ENCODE measurements at places on chromosomes 5 and 9.
A peak's percentile ranks its signal among the peaks of the same experiment; 100 is the strongest.

- no peak for DNase-seq
Observed at GRCh38 chr5:79493596-79494345, 20.2 kb downstream of the HOMER1 start.

DNA sequence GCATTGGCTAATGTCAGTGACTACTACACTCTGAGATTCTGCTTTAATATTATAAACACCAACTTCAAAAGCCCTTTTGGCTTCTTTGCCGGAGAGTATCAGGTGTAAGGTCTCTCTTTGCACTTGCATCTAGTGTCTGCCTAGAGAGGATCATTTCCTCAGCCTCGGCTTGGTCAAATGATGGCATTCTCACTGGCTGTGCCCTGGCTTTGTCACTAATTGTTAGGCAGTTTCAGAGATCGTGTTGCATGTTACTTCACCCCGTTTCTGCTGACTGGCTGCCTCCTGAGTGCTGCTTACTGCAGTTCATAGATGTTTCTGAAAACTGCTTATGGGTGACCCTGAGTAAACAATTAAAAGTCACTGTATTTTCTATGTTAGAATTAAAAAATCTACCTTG lies 48.8 kb downstream of the SLC1A3 start:
- no peak for DNase-seq

- DNase-seq, result no peak
Observed at GRCh38 chr9:33443047-33443446, 4.3 kb downstream of the AQP3 start.

DNA sequence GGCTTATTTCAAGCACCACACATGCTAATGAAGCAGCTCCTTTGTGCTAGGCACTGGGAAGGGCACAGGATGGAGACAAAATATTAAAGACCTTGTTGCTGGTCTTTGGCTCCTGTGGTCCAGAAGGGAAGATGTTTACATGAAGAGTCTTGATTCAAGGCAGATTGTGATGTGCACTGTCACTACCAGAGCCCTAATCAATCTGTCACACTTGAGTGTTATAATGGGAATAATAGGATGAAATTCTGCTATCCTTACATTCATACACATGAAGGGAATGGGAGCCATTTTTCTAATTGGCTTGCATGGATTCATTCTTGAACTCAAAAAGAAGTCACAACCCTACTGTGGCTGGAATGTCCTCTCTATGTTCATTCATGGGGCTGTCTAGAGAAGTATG lies 203.0 kb downstream of the SEC61B start:
- no peak for DNase-seq

GRCh38 chr9:126531591-126531990 lies 82.1 kb upstream of the LMX1B start:
- DNase-seq, result no peak

- DNase-seq, result no peak
Observed at GRCh38 chr5:66987126-66987525, 209.5 kb downstream of the CD180 start.

- no peak for DNase-seq
Observed at GRCh38 chr5:118447350-118447749, 541.0 kb downstream of the DTWD2 start.

- no peak for DNase-seq
Observed at GRCh38 chr5:38381361-38381760, 123.0 kb downstream of the EGFLAM start.

GRCh38 chr5:124738681-124739633 lies 7.5 kb downstream of the ZNF608 start:
- peak; percentile 81 for DNase-seq

GRCh38 chr5:53006911-53007890 lies 18.0 kb downstream of the ITGA2 start:
- DNase-seq, result no peak

GRCh38 chr9:123642291-123643278 lies 286.6 kb downstream of the CRB2 start:
- DNase-seq, result peak; percentile 32

- DNase-seq, result no peak
Observed at GRCh38 chr5:158908425-158909220, 191.1 kb downstream of the EBF1 start.
